Prostate gland (tissue), 2 donors: ENCODE measurements at places on chromosomes 7 and 10. TPM values are rescaled to one million over a fixed set of nuclear protein-coding genes. Genes with fewer than 3 reads are reported as not detected.

GRCh38 chr7:17988858-17989257 is 38.8 kb downstream of the PRPS1L1 start:
- H3K27me3 ChIP-seq = no peaks in the 10 kb centered on the region
- H3K4me1 ChIP-seq = no peaks in the 10 kb centered on the region
- DNase-seq = no peak
- H3K4me3 ChIP-seq = no peak overlapping the region

DNA sequence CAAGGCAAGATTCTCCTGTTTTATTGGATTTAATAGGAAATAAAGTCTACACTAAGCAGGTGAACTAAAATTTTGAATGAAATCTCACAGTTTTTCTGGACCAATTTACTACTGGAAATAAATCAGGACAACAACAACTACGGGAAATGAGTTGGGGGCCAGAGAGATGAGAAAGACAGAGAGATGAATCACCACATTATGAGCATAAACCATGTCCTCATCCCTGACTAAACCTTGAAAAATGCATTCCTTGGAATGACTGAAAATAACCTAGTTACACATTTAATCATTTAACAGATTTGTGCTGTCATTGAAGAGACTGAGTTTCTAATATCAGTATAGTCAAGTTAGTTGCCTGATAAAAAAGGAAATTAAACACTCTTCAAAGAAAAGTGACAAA is 608.4 kb upstream of the KCND2 start:
- H3K27ac ChIP-seq = no peak overlapping the region
- no peaks in the 10 kb centered on the region for H3K4me1 ChIP-seq
- no peaks in the 10 kb centered on the region for H3K36me3 ChIP-seq
- H3K27me3 ChIP-seq = no peaks in the 10 kb centered on the region
- DNase-seq = no peak

The NAPEPLD gene
- 24.4 TPM for total RNA-seq

The OR9A2 gene
- not detected for total RNA-seq

The NPC1L1 gene
- 0.23 TPM for total RNA-seq

The PNLIPRP1 gene
- total RNA-seq = not detected

- no peaks in the 10 kb centered on the region for H3K27me3 ChIP-seq
- no peaks in the 10 kb centered on the region for H3K36me3 ChIP-seq
- H3K4me3 ChIP-seq = no peak overlapping the region
Measured at GRCh38 chr7:2602406-2603043, 29.3 kb upstream of the TTYH3 start.

GRCh38 chr10:110500515-110500905 is 2.8 kb downstream of the DUSP5 start:
- H3K27me3 ChIP-seq = no peaks in the 10 kb centered on the region
- H3K27ac ChIP-seq = no peak overlapping the region
- no peak for DNase-seq
- no peak overlapping the region for H3K4me3 ChIP-seq
- no peaks in the 10 kb centered on the region for H3K4me1 ChIP-seq
- H3K36me3 ChIP-seq = no peaks in the 10 kb centered on the region

GRCh38 chr7:47047384-47047783 is 534.5 kb downstream of the TNS3 start:
- H3K4me1 ChIP-seq = no peaks in the 10 kb centered on the region
- no peak overlapping the region for H3K27ac ChIP-seq
- DNase-seq = no peak
- no peaks in the 10 kb centered on the region for H3K27me3 ChIP-seq

The OPALIN gene
- total RNA-seq = not detected

- no peaks in the 10 kb centered on the region for H3K4me1 ChIP-seq
- no peaks in the 10 kb centered on the region for H3K27me3 ChIP-seq
- no peaks in the 10 kb centered on the region for H3K36me3 ChIP-seq
- H3K4me3 ChIP-seq = no peak overlapping the region
Measured at GRCh38 chr10:62687230-62687748, 117.2 kb upstream of the ADO start.

DNA sequence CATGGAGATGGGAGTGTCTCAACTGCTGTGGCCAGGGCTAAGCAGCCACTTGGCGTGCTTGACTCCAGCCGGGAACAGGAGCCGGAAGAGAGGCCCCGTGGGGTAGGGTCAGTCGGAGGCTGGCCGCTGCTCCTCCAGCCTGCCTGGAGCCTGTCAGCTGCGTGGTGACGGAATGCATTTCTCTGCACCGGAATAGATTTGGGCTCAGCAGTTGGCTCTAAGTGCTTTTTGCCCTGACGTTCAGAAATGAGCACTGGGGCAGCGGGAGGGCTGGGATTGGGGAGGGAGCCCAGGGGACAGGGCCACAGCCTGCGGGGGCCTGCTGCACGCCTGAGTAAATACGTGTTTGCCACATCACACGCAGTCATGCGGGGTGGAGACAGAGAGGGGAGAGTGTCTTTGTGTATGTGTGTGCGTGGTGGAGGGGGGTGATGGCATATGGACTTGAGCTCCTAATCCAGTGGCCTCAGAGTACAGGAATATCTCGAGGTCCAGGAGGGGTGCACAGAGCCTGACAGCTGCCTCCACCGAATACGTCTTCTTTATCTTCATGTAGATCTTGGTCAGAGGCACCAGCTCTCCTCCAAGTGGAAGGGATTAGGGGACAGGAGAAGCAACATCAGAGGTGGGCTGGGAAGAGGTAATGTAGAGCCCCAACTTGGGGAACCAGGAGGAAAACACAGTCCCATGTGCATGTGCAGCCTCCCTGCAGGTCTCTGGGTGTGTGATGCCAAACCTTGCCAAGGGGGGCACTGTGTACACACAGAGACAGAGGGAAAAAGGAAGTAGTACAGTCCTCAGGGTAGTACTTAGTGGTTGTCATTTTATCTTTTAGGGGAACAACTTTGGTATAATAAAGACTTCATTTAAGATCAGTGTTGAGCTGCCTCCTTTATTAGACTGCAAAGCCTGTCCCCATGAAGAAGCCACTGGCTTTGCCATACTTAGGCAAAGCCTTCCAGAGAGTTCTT is 151.4 kb downstream of the CDH23 start:
- H3K4me3 ChIP-seq = no peak overlapping the region
- no peak for DNase-seq
- H3K27me3 ChIP-seq = no peaks in the 10 kb centered on the region
- H3K27ac ChIP-seq = no peak overlapping the region

The CYP2C19 gene
- not detected for total RNA-seq

The ZNF248 gene
- 12.3 TPM for total RNA-seq

The WIPF3 gene
- total RNA-seq = 3.0 TPM

GRCh38 chr7:106313456-106313901 is 28.7 kb upstream of the NAMPT start:
- DNase-seq = peak; percentile 31
- no peaks in the 10 kb centered on the region for H3K36me3 ChIP-seq
- no peaks in the 10 kb centered on the region for H3K27me3 ChIP-seq
- H3K4me1 ChIP-seq = peaks cover 4% of the 10 kb centered on the region

- H3K27ac ChIP-seq = no peak overlapping the region
- H3K4me1 ChIP-seq = no peaks in the 10 kb centered on the region
- no peaks in the 10 kb centered on the region for H3K27me3 ChIP-seq
- no peak for DNase-seq
Measured at GRCh38 chr7:98196706-98197605, 14.3 kb upstream of the BHLHA15 start.

The FAM13C gene
- total RNA-seq = 56.7 TPM

DNA sequence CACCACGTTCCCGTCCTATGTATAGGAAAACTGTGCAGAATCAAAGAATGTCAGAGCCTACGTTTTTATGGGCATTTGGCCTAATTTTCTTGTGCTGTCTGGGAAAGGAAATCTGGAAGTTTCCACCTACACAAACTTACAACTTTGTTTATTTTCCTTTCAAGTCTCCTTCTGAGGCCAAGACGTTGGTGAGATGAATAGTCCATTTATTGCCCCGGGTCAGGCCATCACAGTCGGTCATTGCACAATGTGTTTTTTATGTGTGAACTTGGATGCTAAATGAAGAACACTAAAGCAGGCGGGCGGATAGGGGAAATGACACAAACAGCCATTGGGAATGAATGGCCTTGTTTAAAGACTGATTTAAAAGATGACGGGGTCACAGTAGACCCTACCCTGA is 38.6 kb downstream of the TRIL start:
- no peaks in the 10 kb centered on the region for H3K27me3 ChIP-seq
- H3K27ac ChIP-seq = no peak overlapping the region
- no peak for DNase-seq
- no peaks in the 10 kb centered on the region for H3K36me3 ChIP-seq
- peaks cover 4% of the 10 kb centered on the region for H3K4me1 ChIP-seq
- H3K4me3 ChIP-seq = no peak overlapping the region

The TMEM140 gene
- total RNA-seq = 8.2 TPM

DNA sequence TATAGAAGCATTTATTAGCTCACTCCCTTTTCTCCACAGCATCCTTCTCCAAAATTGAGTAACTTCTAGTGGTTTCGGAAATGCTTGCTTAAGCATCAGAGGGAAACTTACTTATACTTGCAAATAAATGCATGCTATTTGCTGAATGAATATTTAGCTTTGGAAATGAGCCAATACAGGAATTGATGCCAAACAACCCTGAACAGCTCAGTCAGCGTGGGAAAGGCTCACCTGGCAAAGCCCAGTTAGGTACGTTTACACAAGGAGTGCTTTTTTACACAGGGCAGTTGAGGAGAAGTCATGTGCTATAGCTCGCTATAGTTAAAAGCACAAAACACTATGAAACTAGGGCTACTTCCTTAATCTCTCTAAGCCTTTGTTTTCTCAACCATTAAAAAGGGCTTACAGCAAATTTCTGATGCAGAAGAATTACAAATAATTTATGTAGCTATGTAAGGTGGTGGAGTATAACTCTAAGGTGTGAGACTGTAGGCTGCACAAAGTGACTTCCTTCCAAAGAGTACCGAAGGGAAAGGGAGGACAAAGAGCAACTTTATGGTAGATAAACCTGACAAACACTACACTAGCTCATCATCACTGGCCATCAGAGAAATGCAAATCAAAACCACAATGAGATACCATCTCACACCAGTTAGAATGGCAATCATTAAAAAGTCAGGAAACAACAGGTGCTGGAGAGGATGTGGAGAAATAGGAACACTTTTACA is 498.2 kb downstream of the PHTF2 start:
- no peaks in the 10 kb centered on the region for H3K36me3 ChIP-seq
- H3K27me3 ChIP-seq = no peaks in the 10 kb centered on the region
- H3K4me1 ChIP-seq = no peaks in the 10 kb centered on the region
- H3K27ac ChIP-seq = no peak overlapping the region
- no peak overlapping the region for H3K4me3 ChIP-seq
- no peak for DNase-seq

The SPAM1 gene
- not detected for total RNA-seq

DNA sequence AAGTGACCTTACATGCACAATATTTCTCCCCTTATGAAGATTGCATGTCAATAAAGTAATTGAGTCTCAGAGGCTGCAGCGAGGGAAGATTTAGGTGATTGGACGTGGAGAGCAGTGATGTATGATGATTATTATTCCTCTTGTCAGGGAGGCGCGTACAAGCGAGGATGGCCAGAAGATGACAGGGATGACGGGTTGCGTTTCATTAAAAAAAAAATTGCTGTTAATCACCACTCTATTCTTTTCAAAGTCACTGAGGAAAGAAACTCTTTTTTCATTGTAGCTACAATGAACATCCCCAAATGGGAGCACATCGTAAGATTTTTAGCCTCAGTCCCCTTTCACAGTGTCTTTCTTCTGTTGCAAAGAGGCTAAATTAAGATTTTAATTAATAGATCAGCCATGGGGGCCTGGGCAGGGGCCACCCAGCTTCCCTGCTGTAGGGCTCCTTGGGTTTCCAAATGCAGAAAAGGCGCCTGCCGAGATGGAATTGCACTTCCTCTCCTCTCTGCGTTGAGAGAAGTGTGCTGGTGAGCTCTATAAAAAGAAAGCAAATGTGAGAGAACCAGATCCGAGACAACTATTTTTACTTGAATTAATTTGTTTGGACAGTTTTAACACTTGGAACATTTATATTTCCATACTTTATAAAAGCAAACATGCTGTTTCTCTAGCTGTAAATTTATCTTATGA is 998.1 kb downstream of the LRMDA start:
- peak overlapping the region; percentile 45 for H3K27ac ChIP-seq
- no peaks in the 10 kb centered on the region for H3K4me1 ChIP-seq
- no peaks in the 10 kb centered on the region for H3K27me3 ChIP-seq
- no peak for DNase-seq
- H3K36me3 ChIP-seq = no peaks in the 10 kb centered on the region

- DNase-seq = no peak
- H3K4me1 ChIP-seq = no peaks in the 10 kb centered on the region
- no peaks in the 10 kb centered on the region for H3K36me3 ChIP-seq
Measured at GRCh38 chr10:84012831-84013458, 126.4 kb upstream of the GHITM start.

The CARD11 gene
- 2.4 TPM for total RNA-seq

The UBE2D1 gene
- 11.4 TPM for total RNA-seq

GRCh38 chr7:132678656-132679055 is 102.4 kb upstream of the PLXNA4 start:
- H3K4me1 ChIP-seq = no peaks in the 10 kb centered on the region
- no peak overlapping the region for H3K4me3 ChIP-seq
- H3K27me3 ChIP-seq = no peaks in the 10 kb centered on the region
- H3K27ac ChIP-seq = no peak overlapping the region

The OR6B1 gene
- total RNA-seq = not detected

The METTL27 gene
- total RNA-seq = 5.9 TPM

The PPP1R3C gene
- total RNA-seq = 10.6 TPM

GRCh38 chr7:139842401-139843210 is 13.5 kb downstream of the TBXAS1 start:
- H3K4me3 ChIP-seq = no peak overlapping the region
- H3K27ac ChIP-seq = no peak overlapping the region
- H3K36me3 ChIP-seq = no peaks in the 10 kb centered on the region
- no peak for DNase-seq
- H3K27me3 ChIP-seq = no peaks in the 10 kb centered on the region

The FOXP2 gene
- total RNA-seq = 5.6 TPM

The TMEM196 gene
- not detected for total RNA-seq

GRCh38 chr7:72925546-72926120 is 738 bp downstream of the POM121 start:
- H3K4me1 ChIP-seq = no peaks in the 10 kb centered on the region
- DNase-seq = no peak
- peak overlapping the region; percentile 69 for H3K4me3 ChIP-seq
- H3K27me3 ChIP-seq = no peaks in the 10 kb centered on the region
- peaks cover 12% of the 10 kb centered on the region for H3K36me3 ChIP-seq

The SLC18A3 gene
- not detected for total RNA-seq
